HT1080 (cell line): ENCODE measurements at places on chromosomes 13 and 19. TPM values are rescaled to one million over a fixed set of nuclear protein-coding genes. Genes with fewer than 3 reads are reported as not detected.

The C19orf85 gene
- 0.10 TPM in 1 of 2 replicates, not detected in the other for total RNA-seq

The EID2B gene
- total RNA-seq: 4.6 and 5.1 TPM in 2 replicates

The ZNF628 gene
- total RNA-seq: 2.4 and 4.6 TPM in 2 replicates

The IFI30 gene
- 1.5 and 2.3 TPM in 2 replicates for total RNA-seq

The ANGPTL8 gene
- total RNA-seq: not detected in 2 replicates

The RGCC gene
- 0.10 and 0.42 TPM in 2 replicates for total RNA-seq

The S1PR5 gene
- 1.2 and 1.8 TPM in 2 replicates for total RNA-seq

The ZNF700 gene
- total RNA-seq: 6.8 and 7.0 TPM in 2 replicates

The TMC4 gene
- 1.2 TPM in 1 of 2 replicates, not detected in the other for total RNA-seq

The ZNF844 gene
- total RNA-seq: 0.02 TPM in 1 of 2 replicates, not detected in the other

The PCDH8 gene
- total RNA-seq: not detected in 2 replicates

The CEACAM16 gene
- total RNA-seq: not detected in 2 replicates

The PLK5 gene
- total RNA-seq: not detected in 2 replicates

The SUCLA2 gene
- total RNA-seq: 37.3 and 44.8 TPM in 2 replicates

The TSHZ3 gene
- total RNA-seq: 3.6 and 4.4 TPM in 2 replicates

The FCAR gene
- not detected in 2 replicates for total RNA-seq

The LSR gene
- 0.23 and 1.3 TPM in 2 replicates for total RNA-seq

The SLC1A5 gene
- 215 and 227 TPM in 2 replicates for total RNA-seq

The MATK gene
- not detected in 2 replicates for total RNA-seq

The TLE6 gene
- total RNA-seq: not detected in 2 replicates

The GRK1 gene
- total RNA-seq: not detected in 2 replicates

The OR7D2 gene
- not detected in 2 replicates for total RNA-seq

The KRTDAP gene
- not detected in 2 replicates for total RNA-seq

The MBD3L3 gene
- total RNA-seq: not detected in 2 replicates
